ENCODE measurements at places on chromosomes 3 and 15.

DNA sequence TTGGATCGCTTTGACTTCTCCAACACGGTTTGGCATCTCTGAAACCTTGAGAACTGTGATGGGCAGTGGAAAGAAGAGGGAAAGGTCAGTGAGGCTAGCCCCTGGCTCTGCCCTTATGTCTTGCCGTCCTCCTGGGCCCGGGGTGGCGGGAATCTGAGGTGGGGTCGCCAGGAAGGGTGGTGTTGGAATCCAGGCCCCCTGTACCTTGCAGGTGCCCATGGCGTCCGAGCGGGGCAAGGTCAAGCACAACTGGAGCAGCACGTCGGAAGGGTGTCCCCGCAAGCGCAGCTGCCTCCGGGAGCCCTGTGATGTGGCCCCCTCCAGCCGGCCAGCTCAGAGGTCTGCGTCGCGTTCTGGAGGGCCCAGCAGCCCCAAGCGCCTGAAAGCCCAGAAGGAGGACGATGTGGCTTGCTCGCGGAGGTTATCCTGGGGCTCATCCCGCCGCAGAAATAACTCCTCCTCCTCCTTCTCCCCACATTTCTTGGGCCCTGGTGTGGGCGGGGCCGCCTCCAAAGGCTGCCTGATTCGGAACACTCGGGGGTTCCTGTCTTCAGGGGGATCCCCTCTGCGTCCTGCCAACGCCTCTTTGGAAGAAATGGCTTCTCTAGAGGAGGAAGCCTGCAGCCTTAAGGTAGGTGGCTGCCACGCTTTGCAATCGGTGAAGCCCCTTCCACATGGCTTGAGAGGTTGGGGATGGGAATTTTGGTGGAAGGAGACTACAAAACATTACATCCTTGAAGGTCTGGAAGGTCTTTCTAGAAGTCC lies 907 bp downstream of the TATDN2 start:
- no peak for DNase-seq

- DNase-seq: no peak
Observed at GRCh38 chr3:58369876-58370275, 37.2 kb downstream of the PXK start.

GRCh38 chr3:182309120-182309519 lies 484.2 kb upstream of the ATP11B start:
- no peak for DNase-seq

GRCh38 chr3:179289295-179289694 lies 33.5 kb upstream of the ZNF639 start:
- DNase-seq: no peak

DNA sequence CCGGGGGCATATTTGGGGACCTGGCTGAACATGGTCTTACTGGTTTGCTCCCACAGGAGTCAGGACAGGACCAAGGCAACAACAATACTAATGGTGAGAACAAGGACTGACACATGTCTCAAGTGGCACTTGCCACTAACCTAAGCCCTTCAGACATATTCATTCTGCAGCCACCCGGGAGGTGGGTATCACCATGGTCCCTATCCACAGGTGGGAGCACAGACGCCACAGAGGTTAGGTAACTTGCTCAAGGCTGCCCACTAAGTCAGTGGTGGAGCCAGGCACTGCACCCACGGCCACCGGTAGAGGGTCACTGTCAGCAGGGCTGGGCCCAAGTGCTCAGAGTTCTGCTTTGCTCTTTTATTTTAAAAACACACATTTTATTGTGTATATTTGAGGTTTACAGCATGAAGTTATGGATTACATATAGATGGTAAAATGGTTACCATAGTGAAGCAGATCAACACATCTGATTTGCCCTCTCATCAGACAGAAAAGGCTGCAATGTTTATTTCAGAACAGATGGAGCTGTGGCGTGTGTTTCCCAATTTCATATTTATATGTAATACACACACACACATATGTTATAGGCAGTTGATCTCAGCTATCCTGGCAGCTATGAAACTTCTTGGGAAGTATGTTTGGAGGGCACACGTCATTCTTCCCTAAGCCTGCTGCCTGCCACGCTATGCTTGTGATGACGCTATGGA lies 30.0 kb upstream of the SLC41A3 start:
- DNase-seq: no peak

DNA sequence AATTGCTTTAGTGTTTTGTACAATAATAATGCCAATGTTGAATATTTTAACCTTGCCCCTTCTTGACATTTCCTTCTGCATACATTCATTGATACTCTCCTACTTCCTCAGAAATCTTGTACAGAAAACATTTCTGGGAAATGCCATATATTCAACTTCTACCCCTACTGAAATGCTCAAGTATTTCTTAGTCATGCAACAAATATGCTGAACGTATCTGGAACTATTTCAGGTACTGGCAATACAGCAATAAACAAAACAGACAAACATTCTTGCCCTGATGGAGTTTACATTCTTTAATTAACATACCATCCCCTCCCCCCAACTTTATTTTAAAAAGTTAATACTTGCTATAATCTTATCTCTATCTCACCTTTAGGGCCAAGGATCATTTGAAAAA lies 147.2 kb downstream of the STAG1 start:
- no peak for DNase-seq

- no peak for DNase-seq
Observed at GRCh38 chr3:10471054-10471688, 34.2 kb downstream of the ATP2B2 start.
